Anterior cingulate cortex (tissue), 58 donors: ENCODE measurements at places on chromosomes 16 and 17.

DNA sequence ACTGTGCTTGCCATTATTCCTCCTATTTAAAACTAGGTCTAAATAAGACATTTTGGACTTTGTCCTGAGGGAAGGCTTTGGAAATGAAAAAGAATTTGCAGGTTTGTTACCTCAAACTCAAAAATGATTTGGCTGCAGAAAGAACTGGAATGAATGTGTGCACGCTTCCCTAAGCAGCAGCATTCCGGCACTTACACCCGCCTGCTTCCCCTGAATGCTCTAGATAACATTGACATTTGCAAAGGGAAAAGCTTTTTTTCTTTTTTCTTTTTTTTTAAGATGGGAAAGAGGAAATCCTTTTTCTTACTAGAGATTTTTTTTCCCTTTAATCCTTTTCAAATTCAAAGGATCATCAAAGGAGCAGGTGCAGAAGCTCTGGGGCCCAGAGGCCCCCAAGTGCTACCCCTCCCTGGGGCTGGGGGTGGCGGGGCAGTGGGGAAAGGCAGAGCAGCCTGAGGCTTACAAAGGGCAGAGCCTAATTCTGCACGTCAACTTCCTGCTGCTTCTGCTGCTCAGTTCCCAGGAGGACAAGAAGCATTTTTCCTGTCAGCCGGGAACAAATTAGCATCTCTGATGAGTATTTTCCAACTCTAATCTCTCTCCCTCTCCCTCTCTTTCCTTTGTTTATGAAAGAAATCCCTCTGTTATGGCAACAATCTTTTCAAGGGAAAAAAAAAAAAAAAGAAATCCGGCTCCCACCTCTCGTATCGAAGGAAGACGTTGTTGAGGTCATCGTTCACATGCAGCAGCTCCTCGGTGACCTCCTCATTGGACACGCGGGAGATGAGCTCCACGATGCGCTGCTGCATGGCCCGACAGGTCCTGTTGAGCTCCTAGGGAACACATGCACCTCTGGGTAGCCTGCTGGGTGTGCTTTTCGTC lies 32.1 kb upstream of the SREBF1 start:
- DNase-seq, result no peak

DNA sequence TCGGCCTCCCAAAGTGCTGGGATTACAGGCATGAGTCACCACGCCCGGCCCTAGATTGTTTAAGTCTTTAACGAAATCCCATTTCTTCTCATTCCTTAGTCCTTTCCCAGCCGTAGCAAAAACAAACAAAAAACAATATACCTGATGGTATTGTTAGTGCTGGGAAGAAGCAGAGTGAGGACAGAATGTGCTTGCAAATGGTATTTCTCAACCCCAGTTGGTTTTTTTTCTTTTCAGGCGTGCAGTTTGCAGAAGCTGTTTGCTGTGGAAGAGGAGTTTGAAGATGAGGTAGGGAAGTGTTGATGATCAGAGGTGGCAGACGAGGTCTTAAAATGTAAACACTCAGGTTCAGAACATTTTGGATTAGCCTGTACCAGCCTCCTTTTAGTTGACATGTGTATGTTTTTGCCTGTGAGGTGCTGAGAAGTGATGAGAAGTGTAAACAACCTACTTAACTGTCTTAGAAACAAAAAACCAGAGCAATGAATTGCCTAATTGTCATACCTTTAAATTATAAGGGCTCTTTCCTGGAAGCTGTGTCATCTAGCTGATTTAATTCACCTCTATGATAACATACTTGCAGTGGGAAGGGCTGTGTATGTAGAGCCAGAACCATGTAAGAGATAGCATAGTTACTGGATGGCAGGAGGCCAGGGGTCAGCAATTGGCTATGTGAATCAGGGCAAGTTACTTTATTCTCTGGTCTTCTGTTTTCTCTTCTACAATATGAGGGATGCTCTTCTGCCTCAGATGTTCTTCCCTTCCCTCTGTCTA lies 3.4 kb downstream of the HROB start:
- DNase-seq, result no peak

- no peak for DNase-seq
Observed at GRCh38 chr17:28759256-28759865, 15.6 kb downstream of the TRAF4 start.

DNA sequence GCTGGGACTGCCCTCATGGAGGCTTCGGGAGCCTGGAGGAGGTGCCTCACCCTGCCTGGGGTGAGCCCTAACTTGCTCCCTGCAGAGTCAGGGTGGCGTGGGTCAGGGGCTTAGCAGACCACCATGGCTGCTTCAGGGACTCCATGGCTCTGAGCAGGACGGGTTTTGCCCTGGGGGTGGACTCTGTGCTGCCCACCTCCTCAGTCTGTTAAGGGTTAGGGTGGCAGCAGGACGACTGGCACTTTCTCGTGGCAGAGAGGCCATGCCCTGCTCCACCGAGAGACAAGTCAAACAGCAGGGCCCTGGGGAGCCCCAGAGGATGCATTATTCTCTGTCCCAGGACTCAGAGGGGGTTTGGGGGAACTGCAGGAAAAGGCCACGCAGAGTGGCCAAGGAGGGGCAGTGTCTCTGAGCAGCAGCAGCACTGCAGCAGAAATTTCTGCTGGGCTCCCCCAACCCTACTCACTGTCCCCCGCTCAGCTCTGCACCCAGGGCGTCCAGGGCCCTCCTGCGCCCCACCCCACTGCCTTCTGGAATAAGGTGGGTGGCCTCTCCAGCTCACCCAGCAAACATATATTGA lies 1.8 kb upstream of the PRSS22 start:
- DNase-seq, result no peak
